Retinal pigment epithelial cell (primary cell): ENCODE measurements at places on chromosomes 1 and 21.
A peak's percentile ranks its signal among the peaks of the same experiment; 100 is the strongest.

GRCh38 chr1:6517435-6517851 is 26.0 kb upstream of the PLEKHG5 start:
- no peak for DNase-seq

- DNase-seq: no peak
Observed at GRCh38 chr1:71463144-71463543, 382.3 kb upstream of the ZRANB2 start.

- DNase-seq: peak; percentile 90
Observed at GRCh38 chr1:202235856-202236837, 42.5 kb downstream of the LGR6 start.

- DNase-seq: peak; percentile 85
Observed at GRCh38 chr1:212518188-212519054, 85.7 kb downstream of the NENF start.

GRCh38 chr1:169151338-169151837 is 44.9 kb downstream of the ATP1B1 start:
- DNase-seq: no peak

GRCh38 chr1:184556665-184557064 is 169.8 kb downstream of the C1orf21 start:
- DNase-seq: no peak

DNA sequence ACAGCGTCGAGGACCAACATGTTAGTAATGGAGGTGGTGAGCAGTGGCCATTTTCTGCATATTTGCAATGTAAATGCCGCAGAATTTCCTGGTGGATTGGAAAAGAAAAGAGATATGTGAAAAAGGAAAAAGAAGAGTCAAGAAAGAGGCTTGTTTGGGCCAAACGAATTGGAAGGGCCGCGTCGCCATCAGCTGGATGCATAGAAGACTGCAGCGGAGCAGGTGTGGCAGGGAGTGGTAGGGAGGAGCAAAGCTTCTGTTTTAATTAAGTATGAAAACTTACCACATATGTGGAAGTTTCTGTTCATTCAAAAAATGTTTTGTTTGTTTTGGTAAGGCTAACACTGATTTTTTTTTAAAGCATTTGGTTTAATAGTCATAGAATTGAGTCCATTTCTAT is 690.7 kb downstream of the NCAM2 start:
- DNase-seq: no peak

- no peak for DNase-seq
Observed at GRCh38 chr21:26177187-26177586, 6.6 kb upstream of the APP start.

DNA sequence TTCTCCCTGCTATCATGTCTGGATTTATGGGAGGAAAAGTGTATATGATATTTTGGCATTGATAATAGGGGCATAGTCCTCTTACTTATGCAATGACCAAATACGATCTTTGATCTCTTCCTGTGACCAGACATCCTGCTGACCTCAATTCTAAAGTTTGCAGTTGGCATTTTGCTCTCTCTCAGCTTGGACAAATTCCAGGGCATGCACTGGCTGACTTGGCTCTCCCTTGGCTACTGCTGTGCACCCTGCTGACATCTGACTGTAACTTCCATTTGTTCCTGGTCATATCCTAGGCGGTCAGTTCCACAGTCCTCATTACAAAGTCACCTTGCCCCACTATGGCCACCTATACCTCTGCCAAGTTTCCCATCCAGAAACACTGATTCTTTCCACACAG is 380.7 kb upstream of the NR5A2 start:
- DNase-seq: no peak
